Skeletal muscle cell (primary cell): ENCODE measurements at places on chromosomes 7 and 10.
A peak's percentile ranks its signal among the peaks of the same experiment; 100 is the strongest.

DNA sequence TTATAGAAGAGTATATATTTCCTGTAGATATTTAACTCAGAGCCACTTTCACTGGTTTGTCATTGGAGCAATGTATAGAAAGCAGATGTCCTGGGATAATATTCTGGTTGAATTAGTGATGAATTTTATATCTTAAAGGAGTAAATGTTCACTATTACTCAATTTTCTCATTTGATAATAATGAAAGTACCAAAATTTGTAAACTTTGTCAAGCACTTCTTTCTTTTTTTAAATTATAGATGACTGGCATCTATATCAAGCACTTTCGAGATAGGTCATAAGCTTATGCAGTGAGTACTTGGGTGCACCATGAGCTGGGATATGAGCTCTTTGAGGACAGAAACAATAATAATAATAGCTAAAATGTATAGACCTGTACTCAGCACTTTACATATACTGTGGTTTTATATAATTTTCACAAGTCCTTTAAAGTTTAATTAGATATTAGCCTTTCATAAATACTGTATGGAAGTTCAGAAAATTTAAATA is 11.3 kb downstream of the RSBN1L start:
- DNase-seq = no peak

GRCh38 chr7:157854066-157854891 is 517.5 kb downstream of the DNAJB6 start:
- DNase-seq = no peak

- DNase-seq = no peak
Measured at GRCh38 chr10:98608411-98608810, 161.7 kb upstream of the HPS1 start.

GRCh38 chr10:100828738-100829096 is 83.3 kb downstream of the PAX2 start:
- DNase-seq = no peak

- DNase-seq = no peak
Measured at GRCh38 chr10:110304394-110304779, 333 bp downstream of the SMNDC1 start.

DNA sequence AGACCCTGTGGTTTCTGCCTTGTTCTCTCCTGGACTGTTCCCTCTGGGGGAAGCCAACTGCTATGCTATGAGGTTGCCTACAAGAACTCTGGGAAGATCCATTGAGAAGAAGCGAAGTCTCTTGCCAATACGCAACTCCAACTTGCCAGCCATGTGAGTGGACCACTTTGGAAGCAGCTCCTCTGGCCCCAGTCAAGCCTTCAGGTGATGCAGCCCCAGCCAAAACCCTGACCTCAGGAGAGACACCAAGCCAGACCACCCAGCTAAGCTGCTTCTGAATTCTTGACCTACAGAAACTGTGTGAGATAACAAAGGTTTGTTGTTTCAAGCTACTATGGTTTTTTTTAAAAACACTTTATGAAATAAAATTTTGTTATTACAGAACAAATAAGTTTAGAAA is 20.2 kb upstream of the MYL7 start:
- no peak for DNase-seq

GRCh38 chr10:113177156-113177935 is 227.3 kb downstream of the TCF7L2 start:
- DNase-seq = no peak

GRCh38 chr7:137574812-137575211 is 231.3 kb upstream of the PTN start:
- DNase-seq = no peak

GRCh38 chr7:158649279-158649678 is 55.3 kb downstream of the NCAPG2 start:
- peak; percentile 81 for DNase-seq

DNA sequence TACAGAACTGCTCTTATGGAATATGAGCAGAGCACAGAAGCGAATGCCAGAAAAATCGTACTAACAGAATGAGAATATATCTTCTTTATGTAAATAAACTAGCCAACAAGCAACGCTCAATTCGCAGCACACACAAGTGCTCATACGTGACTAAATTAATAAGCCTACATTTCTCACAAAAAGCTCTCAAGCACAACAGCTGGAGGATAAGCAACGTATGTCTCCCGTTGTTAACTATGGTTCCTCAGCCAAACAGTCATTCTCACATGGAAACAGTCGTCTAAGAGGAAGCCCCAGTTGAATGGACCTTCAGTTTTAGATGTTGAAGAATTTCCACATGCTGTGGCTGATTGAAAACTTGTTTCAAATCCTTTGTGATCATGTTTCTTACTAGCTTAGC is 110.4 kb downstream of the PKD1L1 start:
- DNase-seq = no peak
